DMS79 (cell line): ENCODE measurements at places on chromosomes 16 and 17.

GRCh38 chr16:5487728-5488127, 390.1 kb upstream of the EEF2KMT start:
- DNase-seq = no peak

- no peak for DNase-seq
These were observed 62.4 kb downstream of the NKD1 start for GRCh38 chr16:50610331-50611262.

GRCh38 chr17:81550830-81551457, 1.2 kb downstream of the FAAP100 start:
- no peak for DNase-seq

DNA sequence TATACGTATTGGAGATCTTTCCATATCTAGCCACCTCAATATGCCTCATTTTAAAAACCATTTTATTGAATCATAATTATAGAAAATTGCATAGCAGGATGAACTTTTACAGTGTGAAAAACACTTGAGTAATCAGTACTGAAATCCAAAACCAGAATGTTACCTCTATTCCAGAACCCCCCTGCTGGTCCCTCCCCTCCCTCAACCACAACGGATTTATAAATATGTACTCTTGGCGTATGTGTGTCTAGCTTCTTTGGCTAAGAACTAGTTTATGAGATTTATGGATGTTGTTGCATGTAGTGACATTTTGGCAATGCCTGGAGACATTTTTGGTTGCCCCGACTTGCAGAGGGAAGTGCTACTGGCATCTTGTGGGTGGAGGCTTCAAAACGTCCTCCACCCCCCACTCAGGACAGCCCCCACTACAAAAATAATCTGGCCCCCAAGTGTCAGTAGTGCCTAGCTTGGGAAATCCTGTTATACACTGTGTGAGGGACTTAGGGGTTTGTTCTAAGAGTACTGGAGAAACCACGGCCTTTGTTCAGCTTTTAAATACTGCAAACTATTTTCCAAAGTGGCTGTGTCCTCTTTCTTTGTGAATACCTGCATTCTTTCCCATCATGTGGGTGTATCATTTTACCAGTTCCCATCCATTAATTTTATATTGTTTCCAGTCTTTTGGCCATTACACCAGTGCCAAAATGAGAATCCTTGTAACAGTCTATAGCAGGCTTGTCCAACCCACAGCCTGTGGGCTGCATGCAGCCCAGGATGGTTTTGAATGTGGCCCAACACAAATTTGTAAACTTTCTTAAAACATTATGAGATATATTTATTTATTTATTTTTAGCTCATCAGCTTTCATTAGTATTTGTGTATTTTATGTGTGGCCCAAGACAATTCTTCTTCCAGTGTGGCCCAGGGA, 23.7 kb downstream of the ITPRIPL2 start:
- DNase-seq = no peak

DNA sequence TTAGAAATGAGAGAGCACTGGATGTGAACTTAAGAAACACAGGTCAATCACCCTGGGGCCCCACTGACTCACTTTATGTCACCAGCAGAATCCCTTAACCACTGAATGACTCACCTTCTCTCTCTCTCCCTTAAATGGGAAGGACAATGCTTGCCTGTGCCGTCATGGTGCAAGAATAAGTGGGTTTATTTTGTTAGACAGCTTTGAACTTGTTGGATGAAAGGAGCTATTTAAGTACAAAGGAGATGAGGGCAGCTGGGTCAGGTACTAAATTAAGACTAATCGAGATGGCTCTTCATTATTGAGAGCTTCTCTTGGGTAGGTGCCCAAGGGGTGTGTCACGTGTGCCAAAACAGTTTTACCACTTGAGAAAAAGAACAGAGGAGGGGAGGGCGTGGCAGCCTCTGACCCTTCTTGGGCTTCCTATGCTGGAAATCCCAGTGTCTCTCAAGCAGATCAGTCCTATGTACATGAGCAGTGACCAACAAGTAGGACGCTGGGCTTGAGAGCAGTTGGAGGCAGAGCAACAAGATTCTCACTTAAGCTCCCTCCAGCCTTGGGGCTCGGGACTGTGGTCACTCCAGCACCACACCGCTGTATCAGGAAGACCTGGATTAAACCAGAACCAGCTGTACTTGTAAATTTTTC, 6.7 kb upstream of the KRT31 start:
- DNase-seq = peak; percentile 95

GRCh38 chr16:1746693-1747195, 24.6 kb downstream of the NME3 start:
- DNase-seq = no peak

- no peak for DNase-seq
These were observed 11.4 kb downstream of the MYLK3 start for GRCh38 chr16:46736695-46737094.

- no peak for DNase-seq
These were observed 57.4 kb downstream of the EMP2 start for GRCh38 chr16:10522966-10523365.

DNA sequence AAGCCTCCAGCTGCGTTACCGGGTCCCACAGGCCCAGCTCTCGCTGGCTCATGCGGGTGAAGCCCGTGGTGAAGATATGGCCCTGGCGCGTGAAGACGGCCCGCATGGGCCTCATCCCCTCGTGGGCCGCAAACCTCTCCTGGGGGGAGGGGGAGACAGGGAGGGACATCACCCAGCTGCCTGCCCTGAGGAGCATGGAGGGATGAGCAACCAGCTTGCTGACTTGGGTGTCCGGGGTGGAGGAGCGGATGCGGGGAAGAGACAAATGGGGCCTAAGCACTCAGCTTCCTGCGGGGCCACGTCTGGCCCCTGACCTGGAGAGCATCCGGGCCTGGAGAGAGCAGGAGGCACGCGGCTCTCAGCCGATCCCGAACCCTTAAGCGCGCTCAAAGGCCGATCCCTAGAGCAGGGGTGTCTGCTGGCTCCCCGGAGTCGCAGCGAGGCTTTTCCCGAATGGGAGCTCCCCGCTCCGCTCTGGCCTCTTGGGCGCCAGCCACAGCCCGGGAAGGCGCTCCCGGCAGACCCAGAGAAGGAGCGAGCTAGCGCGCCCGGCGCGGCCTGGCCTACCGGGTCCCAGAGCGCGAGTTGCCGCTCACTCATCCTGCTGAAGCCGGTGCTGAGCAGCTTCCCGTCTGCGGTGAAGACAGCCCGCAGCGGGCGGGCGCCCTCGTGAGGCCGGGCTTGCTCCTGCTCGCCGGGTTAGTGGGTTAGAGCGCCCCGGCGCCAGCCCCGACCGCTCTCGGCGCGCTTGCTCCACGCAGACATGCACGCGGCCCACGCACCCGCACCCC, 5.0 kb downstream of the CORO6 start:
- peak; percentile 60 for DNase-seq

- DNase-seq = no peak
These were observed 42.4 kb downstream of the TOM1L2 start for GRCh38 chr17:17929655-17930380.

DNA sequence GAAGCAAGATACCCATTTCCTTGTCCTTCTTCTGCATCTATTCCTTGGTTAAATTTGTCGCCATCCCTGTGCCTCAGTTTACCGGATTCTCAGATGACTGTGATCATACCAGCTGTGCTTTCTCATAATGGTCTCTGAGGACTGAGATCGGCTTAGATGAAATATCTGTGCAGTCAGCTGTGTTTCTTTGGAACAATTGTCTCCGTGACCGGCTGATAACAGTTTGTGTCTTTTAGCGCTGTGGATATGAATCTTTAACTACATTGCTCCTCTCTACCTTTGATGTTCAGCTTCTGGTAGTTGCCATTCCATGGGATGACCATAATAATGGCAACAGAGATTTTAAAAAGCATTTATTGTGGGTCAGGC, 473 bp downstream of the FTO start:
- no peak for DNase-seq

- no peak for DNase-seq
These were observed 31.6 kb upstream of the CDRT15 start for GRCh38 chr17:14268264-14268663.

DNA sequence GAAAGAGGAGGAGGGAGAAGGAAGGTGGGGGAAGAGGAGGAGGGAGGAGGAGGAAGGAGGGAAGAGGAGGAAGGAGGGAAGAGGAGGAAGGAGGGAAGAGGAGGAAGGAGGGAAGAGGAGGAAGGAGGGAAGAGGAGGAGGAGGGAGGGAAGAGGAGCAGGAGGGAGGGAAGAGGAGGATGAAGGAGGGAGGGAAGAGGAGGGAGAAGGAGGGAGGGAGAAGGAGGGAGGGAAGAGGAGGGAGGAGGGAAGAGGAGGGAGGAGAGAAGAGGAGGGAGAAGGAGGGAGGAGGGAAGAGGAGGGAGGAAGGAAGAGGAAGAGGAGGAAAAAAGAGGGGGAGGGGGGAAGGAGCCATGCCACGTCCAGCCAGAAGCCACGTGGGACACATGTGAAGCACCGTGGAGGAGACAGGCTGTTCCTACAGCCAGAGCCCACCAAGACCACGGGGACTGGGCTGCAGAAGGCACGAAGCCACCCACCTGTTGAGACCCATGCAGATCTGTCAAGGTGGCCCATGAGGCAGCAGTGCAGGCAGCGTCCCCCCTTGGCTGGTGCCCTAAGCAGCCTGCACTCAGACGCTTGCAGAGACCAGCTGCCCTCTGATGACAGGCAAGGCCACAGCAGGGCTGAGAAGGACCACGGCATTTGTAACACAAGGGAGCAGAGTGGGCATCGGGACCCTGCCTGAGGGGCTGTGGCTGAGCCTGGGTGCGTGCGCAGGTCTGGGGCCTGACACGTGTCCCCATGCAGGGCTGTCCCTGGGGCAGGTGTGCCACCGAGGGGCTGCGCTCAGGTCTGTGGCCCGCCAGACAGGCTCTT, 10.3 kb downstream of the NDUFAF8 start:
- DNase-seq = no peak
